Heart left ventricle (tissue), 16 donors: ENCODE measurements at places on chromosomes 2 and 18. TPM values are rescaled to one million over a fixed set of nuclear protein-coding genes. Genes with fewer than 3 reads are reported as not detected.

DNA sequence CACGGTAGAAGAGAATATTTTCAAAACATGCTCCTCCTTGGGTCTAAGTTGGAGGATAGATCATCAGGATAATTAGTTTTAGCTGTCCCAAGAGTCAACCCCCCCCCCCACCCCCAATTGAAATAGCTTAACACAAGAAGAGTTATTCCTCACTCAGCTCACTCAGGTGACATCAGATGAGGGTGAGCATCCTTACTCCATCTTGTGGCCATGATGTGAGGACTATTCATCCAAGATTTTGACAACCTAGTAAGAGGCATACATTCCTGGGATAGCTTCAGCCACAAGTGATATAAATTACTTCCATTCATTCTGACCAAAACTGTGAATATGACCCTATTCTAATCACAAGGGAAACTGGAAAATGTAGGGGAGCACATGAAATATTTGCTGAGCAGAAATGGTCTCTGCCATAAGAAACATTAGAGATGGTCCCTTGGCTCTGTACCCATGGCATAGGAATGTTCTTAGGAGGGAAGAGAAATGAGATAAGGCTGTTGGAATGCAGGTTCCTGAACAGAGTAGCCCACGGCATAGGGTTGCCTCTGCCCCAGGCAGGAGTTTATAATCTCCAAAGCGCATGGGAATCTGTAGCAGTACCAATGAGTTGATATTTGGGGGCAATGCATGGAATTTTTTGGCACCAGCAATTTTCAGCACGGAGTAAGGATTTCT lies 257.2 kb downstream of the CYRIA start:
- H3K4me3 ChIP-seq: no peak overlapping the region
- no peak for DNase-seq
- no peaks in the 10 kb centered on the region for H3K36me3 ChIP-seq
- no peaks in the 10 kb centered on the region for H3K27me3 ChIP-seq
- no peak overlapping the region for H3K27ac ChIP-seq

- no peak for DNase-seq
- no peaks in the 10 kb centered on the region for H3K36me3 ChIP-seq
- peaks cover 3% of the 10 kb centered on the region for H3K27me3 ChIP-seq
- H3K27ac ChIP-seq: no peak overlapping the region
- H3K4me1 ChIP-seq: peaks cover 35% of the 10 kb centered on the region
Observed at GRCh38 chr2:120600335-120600734, 135.3 kb upstream of the GLI2 start.

DNA sequence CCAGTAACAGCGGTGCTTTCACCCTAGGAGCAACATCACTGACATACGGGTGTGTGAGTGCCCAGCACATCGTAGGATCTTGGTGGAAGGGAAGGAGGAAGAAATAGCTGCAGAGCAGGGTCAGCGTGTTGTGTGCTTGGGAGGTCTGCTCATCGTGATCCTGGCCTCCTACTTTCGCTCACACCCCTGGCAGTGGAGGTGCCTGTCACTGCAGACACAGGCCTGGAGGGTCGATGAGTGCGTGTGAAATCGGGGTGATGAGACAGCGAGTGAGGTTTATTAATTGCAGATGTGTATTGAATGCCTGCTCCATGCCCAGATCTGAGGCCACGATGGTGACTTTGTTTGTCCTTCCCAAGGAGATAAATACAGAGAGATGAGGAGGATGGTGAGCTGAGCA lies 126.1 kb downstream of the NCK2 start:
- H3K4me1 ChIP-seq: peaks cover 42% of the 10 kb centered on the region
- DNase-seq: no peak
- H3K36me3 ChIP-seq: no peaks in the 10 kb centered on the region
- no peak overlapping the region for H3K4me3 ChIP-seq
- no peak overlapping the region for H3K27ac ChIP-seq

DNA sequence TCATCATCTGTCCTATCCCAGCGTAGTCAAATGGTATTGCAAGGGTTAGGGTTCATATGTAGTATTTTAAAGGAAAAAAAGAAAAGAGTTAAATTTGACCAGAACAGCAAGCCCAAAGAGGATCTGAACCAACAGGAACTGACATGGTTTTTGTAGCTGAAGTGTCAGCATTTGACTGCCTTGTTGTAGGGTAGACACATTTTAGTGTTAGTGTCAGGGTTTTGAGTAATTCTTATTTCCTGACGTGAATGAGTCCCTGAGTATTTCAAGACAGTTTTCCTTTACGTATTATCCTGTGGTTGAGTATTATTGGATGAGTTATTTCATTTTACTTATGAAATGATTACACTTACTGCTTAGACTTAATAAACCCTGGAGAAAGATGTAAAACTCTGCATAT lies 173.3 kb upstream of the ZEB2 start:
- H3K4me1 ChIP-seq: no peaks in the 10 kb centered on the region
- no peaks in the 10 kb centered on the region for H3K27me3 ChIP-seq
- DNase-seq: no peak
- no peak overlapping the region for H3K4me3 ChIP-seq
- no peaks in the 10 kb centered on the region for H3K36me3 ChIP-seq
- no peak overlapping the region for H3K27ac ChIP-seq

- H3K27ac ChIP-seq: no peak overlapping the region
- no peak overlapping the region for H3K4me3 ChIP-seq
- no peaks in the 10 kb centered on the region for H3K36me3 ChIP-seq
- no peak for DNase-seq
Observed at GRCh38 chr18:76115580-76115979, 379.5 kb downstream of the ZNF516 start.

Gene INHA
- 2.3 TPM for total RNA-seq

Gene PSMA8
- total RNA-seq: not detected

Gene KCNE4
- 1.5 TPM for total RNA-seq

DNA sequence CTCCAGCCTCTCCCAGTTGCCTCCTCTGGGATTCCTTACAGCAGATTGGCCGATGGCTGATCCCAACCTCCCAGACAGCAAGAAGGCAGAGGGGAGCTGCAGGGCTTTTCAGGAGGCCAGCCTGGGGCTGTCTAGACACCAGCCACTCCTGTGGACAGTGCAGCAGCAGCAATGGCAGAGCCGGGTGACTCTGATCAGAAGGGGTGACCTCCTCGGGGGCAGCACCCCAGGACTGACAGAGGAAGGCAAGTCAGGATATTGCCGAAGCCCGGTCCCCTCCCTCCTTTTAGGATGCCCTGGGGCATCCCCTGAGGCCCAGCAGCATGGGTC lies 84.5 kb downstream of the INHBB start:
- no peak overlapping the region for H3K4me3 ChIP-seq
- no peaks in the 10 kb centered on the region for H3K4me1 ChIP-seq
- peaks cover 7% of the 10 kb centered on the region for H3K27me3 ChIP-seq
- no peak overlapping the region for H3K27ac ChIP-seq
- no peak for DNase-seq
- no peaks in the 10 kb centered on the region for H3K36me3 ChIP-seq

DNA sequence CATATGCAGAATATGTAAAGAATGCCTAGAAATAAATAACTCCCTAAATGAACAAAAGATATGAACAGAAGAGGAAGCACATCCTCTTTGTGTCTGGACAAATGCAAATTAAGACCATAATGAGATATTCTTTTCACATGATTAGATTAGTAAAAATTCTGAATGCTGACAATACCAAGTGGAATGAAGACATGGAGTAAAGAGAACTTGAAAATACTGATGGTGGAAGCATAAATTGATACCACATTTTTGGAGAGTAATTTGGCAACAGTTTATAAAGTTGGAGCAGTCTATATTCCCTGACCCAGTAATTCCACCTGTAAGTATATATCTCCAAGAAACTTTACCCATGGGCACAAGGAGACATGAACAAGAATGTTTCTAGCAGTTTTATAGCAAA lies 130.0 kb downstream of the CAPN13 start:
- H3K27me3 ChIP-seq: no peaks in the 10 kb centered on the region
- H3K4me1 ChIP-seq: no peaks in the 10 kb centered on the region
- no peak overlapping the region for H3K27ac ChIP-seq
- no peak overlapping the region for H3K4me3 ChIP-seq

Gene CYP27A1
- 43.8 TPM for total RNA-seq

DNA sequence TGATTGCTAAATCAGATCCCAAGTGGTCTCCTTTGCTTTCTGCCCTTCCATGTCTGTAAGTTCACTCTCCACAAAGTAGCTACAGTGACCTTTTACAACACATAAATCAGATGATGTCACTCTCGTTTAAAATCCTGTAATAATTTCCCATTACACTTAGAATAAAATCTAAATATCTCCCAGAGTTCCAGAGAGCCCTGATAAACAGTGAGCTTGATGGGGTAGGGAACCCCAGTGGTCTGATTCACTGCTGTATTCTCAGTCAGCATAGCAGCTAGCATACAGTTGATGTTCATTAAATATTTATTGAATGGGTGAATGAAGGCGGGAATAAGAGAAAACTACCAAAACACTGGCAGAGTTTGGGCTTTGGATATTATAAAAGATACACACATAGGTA lies 117.7 kb downstream of the ZAP70 start:
- H3K4me3 ChIP-seq: no peak overlapping the region
- H3K27me3 ChIP-seq: no peaks in the 10 kb centered on the region
- DNase-seq: no peak
- no peaks in the 10 kb centered on the region for H3K4me1 ChIP-seq
- H3K27ac ChIP-seq: no peak overlapping the region

Gene DSG1
- 5.6 TPM for total RNA-seq

GRCh38 chr18:10511236-10511635 lies 14.6 kb upstream of the NAPG start:
- no peaks in the 10 kb centered on the region for H3K4me1 ChIP-seq
- no peaks in the 10 kb centered on the region for H3K36me3 ChIP-seq
- H3K27me3 ChIP-seq: no peaks in the 10 kb centered on the region

Gene CENPO
- 9.2 TPM for total RNA-seq

- no peak overlapping the region for H3K4me3 ChIP-seq
- peaks cover 38% of the 10 kb centered on the region for H3K4me1 ChIP-seq
- peak overlapping the region; percentile 42 for H3K27ac ChIP-seq
- DNase-seq: peak; percentile 47
- H3K36me3 ChIP-seq: no peaks in the 10 kb centered on the region
Observed at GRCh38 chr2:40220177-40220925, 231.5 kb downstream of the SLC8A1 start.

GRCh38 chr2:151665959-151666358 lies 68.3 kb downstream of the NEB start:
- H3K36me3 ChIP-seq: no peaks in the 10 kb centered on the region
- H3K4me3 ChIP-seq: no peak overlapping the region
- no peaks in the 10 kb centered on the region for H3K27me3 ChIP-seq
- no peak for DNase-seq
- no peak overlapping the region for H3K27ac ChIP-seq
- H3K4me1 ChIP-seq: no peaks in the 10 kb centered on the region

Gene RAX
- not detected for total RNA-seq

DNA sequence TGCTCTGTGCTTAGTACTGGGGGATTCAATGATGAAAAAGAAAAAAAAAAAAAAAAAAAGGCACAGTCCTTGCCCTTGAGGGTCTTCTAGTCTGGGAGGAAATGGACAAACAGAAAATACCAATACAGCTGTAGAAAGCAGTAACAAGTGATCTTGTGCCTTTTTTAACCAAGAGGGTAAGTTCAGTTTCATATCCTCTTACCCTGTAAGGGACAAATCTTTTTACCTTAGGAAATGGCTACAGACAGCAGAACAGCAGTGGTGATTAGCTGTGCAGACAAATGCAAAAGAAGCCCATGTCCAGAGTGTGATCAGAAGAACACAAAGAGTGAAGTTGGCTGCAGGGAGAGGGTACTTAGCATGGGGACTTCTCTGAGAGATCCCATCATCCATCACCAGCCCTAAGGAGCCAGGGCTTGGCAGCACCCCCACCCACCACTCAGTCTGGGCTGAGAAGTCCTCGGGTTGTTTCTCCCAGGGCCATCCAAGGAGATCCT lies 102.9 kb downstream of the ALPK2 start:
- no peak overlapping the region for H3K27ac ChIP-seq
- no peaks in the 10 kb centered on the region for H3K27me3 ChIP-seq
- H3K36me3 ChIP-seq: no peaks in the 10 kb centered on the region
- no peaks in the 10 kb centered on the region for H3K4me1 ChIP-seq
- DNase-seq: no peak

Gene DUSP19
- 4.2 TPM for total RNA-seq

Gene FN1
- total RNA-seq: 162 TPM

Gene SERPINB12
- not detected for total RNA-seq

GRCh38 chr2:220664272-220665107 lies 907.6 kb downstream of the EPHA4 start:
- H3K4me3 ChIP-seq: no peak overlapping the region
- no peaks in the 10 kb centered on the region for H3K4me1 ChIP-seq
- no peaks in the 10 kb centered on the region for H3K27me3 ChIP-seq
- no peaks in the 10 kb centered on the region for H3K36me3 ChIP-seq
- H3K27ac ChIP-seq: no peak overlapping the region

Gene SOX11
- total RNA-seq: 1.7 TPM

- H3K4me1 ChIP-seq: no peaks in the 10 kb centered on the region
- H3K36me3 ChIP-seq: no peaks in the 10 kb centered on the region
- DNase-seq: no peak
- no peak overlapping the region for H3K4me3 ChIP-seq
Observed at GRCh38 chr18:11066038-11066437, 83.3 kb downstream of the PIEZO2 start.

Gene ACMSD
- not detected for total RNA-seq

DNA sequence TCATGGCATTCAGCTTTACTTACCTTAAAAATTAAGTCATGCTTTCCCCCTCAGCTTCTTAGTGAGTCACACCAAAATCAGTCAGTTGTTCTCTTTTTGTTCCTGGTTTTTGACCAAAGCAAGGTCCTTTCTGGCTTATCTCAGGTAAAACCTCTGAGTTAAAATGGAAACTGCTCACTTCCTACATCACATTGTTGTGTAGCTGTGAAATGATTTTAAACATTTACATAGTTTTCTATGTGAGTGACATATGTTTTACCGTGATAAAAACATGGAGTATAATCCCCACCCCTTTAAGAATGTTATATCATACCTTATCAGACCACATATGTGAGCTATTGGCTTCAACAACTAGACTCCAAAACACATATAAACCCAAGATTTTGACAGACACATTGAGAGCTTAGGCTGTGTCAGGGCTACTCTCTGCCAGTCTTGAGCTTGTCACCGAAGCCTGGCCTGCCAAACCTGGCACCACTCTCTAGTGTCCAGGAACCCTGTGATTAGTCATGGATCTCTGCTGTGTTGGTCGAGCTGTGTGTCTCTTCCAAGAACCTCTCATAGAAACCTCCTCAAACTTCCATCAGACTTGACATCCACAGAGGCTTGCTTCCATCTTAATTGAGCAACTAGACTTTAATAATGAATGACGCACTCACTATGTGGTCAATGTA lies 294.5 kb upstream of the FBXO11 start:
- DNase-seq: no peak
- no peaks in the 10 kb centered on the region for H3K27me3 ChIP-seq
- no peak overlapping the region for H3K4me3 ChIP-seq
- no peaks in the 10 kb centered on the region for H3K36me3 ChIP-seq
- H3K4me1 ChIP-seq: no peaks in the 10 kb centered on the region
- H3K27ac ChIP-seq: no peak overlapping the region

Gene FOXD4L1
- not detected for total RNA-seq

GRCh38 chr2:193240752-193241151 lies 1046.0 kb upstream of the TMEFF2 start:
- H3K27me3 ChIP-seq: no peaks in the 10 kb centered on the region
- no peaks in the 10 kb centered on the region for H3K4me1 ChIP-seq
- no peak overlapping the region for H3K4me3 ChIP-seq
- DNase-seq: no peak

Gene SULT1C2
- 0.16 TPM for total RNA-seq

Gene DSG4
- not detected for total RNA-seq

- H3K27me3 ChIP-seq: no peaks in the 10 kb centered on the region
- H3K4me3 ChIP-seq: no peak overlapping the region
- DNase-seq: peak; percentile 88
Observed at GRCh38 chr2:173205375-173205774, 129.7 kb downstream of the MAP3K20 start.
